ENCODE measurements at places on chromosomes 13 and 19.

- H3K36me3 ChIP-seq = no peaks in the 10 kb centered on the region
- no peak overlapping the region for H3K27ac ChIP-seq
- no peaks in the 10 kb centered on the region for H3K4me1 ChIP-seq
- no peak for DNase-seq
- H3K27me3 ChIP-seq = no peaks in the 10 kb centered on the region
Measured at GRCh38 chr13:85910962-85911361, 111.7 kb upstream of the SLITRK6 start.

GRCh38 chr19:34172661-34173192 is 423 bp downstream of the LSM14A start:
- H3K27ac ChIP-seq = peak overlapping the region; percentile 98
- H3K4me1 ChIP-seq = peaks cover 39% of the 10 kb centered on the region
- H3K4me3 ChIP-seq = peak overlapping the region; percentile 80
- no peaks in the 10 kb centered on the region for H3K27me3 ChIP-seq
- no peaks in the 10 kb centered on the region for H3K36me3 ChIP-seq
- peak; percentile 45 for DNase-seq

DNA sequence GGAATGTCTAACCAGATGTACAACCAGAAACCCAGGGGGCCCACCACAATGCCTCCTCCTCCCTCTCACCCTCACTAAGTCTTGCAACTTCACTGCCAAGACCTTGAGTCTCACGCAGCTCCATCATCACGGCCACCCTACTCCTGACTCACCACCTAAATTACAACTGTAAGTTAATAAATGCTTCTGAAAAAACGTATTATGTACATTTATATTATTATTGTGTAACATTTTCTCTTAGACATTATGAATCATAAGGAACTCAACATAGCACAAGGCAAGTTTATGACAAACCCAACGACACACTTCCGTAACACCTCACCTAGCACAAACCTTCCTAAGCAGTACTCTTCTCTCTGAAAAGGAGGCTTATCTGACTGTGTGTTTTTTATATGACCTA is 20.7 kb downstream of the MIPEP start:
- H3K27me3 ChIP-seq = no peaks in the 10 kb centered on the region
- no peaks in the 10 kb centered on the region for H3K4me1 ChIP-seq
- no peak overlapping the region for H3K4me3 ChIP-seq
- H3K36me3 ChIP-seq = no peaks in the 10 kb centered on the region
- no peak overlapping the region for H3K27ac ChIP-seq

DNA sequence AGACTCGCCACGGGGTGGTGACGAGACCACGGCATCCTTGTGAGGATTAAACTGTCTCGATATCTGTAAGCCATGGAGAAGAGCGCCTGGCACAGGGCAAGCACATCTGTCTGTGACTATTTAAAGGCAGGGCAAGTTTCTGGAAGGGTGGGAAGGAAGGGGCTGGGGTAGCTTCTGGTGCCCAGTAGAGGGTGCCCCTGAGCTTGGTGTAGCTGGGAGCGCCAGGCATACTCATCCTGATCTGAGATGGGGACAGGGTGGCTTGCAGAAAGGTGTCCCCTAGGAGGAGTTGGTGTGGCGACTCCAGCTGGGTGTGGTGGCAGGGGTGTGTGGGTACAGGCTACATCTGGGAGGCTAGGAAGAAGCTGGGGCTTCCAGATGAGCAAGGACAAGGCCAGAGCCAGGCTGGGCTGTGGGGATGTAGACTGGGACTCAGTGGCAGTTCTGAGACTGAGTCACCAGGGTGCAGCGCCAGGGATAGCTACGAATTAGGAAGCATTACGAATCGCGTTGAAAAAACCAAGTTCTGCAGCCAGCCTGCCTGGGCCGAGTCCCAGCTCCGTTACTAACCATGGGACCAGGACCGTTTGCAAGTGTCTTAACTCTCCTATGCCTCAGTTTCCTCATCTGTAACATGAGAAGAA is 23.1 kb upstream of the ASPDH start:
- no peak overlapping the region for H3K27ac ChIP-seq
- H3K4me1 ChIP-seq = no peaks in the 10 kb centered on the region
- DNase-seq = no peak

GRCh38 chr13:40494513-40494912 is 171.9 kb downstream of the FOXO1 start:
- H3K36me3 ChIP-seq = no peaks in the 10 kb centered on the region
- H3K4me3 ChIP-seq = no peak overlapping the region
- H3K27ac ChIP-seq = no peak overlapping the region
- H3K27me3 ChIP-seq = no peaks in the 10 kb centered on the region

GRCh38 chr13:51643882-51644281 is 59.6 kb downstream of the WDFY2 start:
- H3K36me3 ChIP-seq = no peaks in the 10 kb centered on the region
- no peak overlapping the region for H3K4me3 ChIP-seq
- H3K4me1 ChIP-seq = peaks cover 54% of the 10 kb centered on the region

GRCh38 chr19:35937345-35938281 is 1.4 kb downstream of the LRFN3 start:
- no peak overlapping the region for H3K27ac ChIP-seq
- no peak for DNase-seq
- no peak overlapping the region for H3K4me3 ChIP-seq

DNA sequence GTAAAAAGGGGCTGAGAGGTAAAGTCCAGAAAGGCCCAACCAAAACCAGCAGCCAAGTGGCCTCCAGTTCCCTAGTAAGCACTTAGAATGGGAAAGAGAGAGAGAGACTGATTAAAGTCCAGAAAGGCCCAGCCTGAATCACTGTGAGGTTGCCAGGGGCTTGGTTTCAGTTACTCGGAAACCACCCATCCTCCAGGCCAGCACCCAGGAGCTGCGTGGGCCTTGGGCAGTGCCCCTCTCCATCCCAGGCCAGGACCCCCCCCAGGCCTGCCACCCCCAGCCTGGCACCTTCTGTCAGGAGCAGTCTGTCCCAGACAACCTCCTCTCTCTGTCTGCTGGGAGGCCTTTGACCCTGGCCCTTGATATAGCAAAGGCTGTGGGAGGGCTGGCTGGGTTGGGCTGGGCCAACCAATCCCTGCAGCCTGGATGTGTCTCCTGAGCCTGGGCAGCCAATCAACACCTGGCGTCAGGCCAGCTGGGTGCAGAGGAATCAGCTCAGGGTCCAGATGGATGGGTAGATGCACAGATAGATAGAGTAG is at the start of gene CYP4F2:
Gene CYP4F2 (minus strand): TSS at position 337 of the 539 bp plus-strand sequence. CDS start 463 bp downstream, outside the sequence.
- H3K4me1 ChIP-seq = no peaks in the 10 kb centered on the region
- H3K27me3 ChIP-seq = peaks cover 3% of the 10 kb centered on the region
- no peaks in the 10 kb centered on the region for H3K36me3 ChIP-seq
- DNase-seq = no peak
